ENCODE measurements at places on chromosomes 2 and 18.

DNA sequence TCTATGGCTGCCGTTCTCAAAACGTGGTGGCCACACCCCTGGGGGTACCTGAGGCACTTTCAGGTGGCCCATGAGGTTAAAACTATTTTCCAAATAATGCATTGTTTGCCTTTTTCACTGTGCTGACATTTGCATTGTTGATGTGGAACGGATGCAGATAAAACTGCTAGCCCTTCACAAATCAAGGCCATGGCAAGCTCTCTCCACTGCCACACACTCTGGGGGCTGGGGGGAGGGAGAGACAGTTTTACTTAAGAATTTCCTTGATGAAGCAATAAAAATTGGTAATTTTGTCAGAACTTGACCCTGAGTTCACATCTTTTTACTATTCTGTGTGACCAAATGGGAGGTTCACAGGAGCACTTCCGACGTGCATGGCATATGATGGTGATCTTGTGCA, 22.0 kb upstream of the TGIF1 start:
- no peak for DNase-seq

GRCh38 chr2:20766798-20767644, 55.9 kb downstream of the LDAH start:
- no peak for DNase-seq

DNA sequence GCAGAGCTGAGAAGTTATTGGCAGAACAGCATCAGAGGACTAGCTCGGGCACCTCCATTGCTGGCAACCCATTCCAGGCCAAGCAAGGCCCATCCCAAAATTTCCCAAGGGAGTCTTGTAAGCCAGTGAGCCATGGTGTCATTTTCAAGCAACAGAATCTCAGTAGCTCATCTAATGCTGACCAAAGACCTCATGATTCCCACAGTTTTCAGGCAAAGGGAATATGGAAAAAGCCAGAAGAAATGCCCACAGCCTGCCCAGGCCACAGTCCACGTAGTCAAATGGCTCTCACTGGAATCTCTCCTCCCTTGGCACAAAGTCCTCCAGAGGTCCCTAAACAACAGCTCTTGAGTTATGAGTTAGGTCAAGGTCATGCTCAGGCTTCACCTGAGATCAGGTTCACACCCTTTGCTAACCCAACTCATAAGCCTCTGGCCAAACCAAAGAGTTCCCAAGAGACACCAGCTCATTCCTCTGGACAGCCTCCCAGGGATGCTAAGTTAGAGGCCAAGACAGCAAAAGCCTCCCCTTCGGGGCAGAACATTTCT, 2.6 kb downstream of the SMARCAL1 start:
- no peak for DNase-seq

DNA sequence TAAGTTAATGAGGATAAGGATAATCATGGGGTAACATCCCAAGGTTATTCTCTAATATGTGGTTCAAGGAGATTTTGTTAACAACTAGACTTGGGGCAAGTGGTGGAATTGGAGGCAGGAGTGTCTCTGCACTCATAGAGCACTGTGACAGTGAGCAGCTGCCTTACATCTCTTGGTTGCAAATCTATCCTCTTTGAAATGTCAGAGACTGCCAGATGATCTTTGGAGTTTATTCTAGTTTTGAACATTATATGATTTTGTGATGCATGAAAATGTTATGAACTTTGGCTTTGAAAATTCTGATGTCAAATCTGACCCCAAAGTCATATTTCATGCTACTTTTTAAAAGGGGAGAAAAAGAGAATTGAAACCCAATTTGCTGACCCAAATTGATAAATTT, 861.1 kb downstream of the CNTNAP5 start:
- DNase-seq, result no peak

GRCh38 chr18:79106084-79106483, 36.9 kb downstream of the ATP9B start:
- DNase-seq, result no peak

DNA sequence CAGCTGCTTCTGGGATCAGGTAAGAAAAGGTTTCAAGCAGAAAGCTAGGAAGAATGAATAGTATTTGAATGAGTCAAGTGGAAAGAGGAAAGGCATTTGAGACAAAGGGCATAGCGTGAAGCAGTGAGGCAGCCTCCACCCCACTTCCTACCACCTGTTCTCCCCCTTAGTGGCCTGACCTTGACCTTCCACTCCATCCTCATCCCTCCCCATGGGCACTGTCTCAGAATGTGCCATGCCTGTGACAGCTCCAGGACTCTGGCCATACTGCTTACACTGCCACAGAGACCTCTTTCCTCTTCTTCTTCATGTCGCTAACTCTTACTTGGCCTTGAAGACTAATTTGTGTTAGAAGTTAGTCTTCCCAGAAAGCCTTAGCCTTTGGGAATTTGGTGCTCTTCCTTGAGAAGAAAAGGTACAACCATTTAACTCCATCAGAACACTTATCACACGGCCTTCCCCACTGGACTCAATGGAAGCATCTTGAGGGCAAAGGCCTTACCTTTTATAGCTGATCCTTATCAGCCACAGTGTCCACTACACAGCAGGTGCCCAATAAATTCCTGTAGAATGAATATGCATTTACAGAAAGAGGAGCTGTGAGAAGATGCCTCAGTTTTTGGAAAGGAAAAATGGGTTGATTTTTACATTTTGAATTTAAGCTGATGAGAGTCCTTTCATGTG, 15.2 kb upstream of the NOSTRIN start:
- DNase-seq, result no peak

GRCh38 chr2:104857262-104858005, 3.5 kb downstream of the POU3F3 start:
- no peak for DNase-seq

DNA sequence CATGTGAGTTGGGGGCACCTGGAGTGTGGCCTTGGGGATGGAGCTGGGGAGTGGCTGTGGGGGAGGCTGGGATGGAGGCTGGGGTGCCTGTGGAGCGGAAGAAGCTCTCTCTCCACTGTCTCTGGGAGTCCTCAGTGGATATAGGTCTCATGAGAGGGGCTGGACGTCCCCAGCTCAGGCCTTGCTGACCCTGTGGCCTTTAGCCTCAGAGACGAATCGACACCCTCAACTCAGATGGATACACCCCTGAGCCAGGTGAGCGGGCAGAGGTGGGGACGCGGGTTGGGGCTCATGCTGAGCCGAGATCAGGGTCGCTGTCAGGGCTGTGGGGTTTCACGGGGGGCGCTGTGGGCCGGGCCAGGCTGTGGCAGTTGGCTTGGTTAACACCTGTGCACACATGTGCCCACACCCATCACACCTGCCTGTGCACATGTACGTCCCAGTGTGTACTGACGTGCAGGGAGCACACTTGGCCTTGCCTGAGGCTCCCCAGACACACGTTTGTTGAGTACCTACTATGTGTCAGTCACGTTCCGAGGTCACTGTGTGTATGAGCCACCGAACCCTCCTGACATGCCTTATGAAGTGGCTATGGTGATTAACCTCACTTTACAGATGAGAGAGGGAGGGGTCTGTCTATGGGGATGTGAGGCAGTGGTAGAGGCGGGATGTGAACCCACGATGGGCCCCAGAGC, 20.1 kb downstream of the ZAP70 start:
- DNase-seq, result no peak

DNA sequence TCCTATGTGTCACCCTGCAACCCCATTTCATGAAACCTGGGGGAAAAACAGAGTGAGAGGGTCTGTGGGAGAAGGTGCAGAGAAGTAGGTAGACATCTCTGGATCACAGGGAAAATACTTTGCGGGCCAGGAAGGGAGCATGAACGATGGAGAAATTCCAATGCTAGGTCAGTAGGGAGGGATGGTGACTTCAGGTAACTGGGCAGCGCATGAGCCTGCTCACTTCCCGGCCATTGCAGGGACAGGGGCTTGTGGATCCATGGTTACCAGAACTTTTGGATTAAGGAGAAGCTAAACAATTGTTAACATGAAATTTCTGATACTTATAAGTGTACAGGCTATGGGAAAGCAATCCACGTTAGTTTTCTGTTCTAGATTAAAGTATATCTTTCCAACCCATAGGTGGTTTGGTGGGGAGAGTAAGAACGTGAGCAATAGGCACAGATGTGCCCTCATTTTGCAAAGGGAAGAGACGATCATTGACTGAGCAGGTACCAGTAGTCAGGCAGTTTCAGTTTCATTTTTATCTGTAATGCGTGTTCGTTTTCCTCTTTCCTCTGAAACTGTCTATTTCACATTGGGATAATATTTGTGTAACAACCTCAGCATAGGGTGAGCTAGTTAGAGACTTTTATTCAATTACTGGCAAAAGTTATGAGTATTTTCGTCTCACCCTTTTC, 65.0 kb downstream of the NYAP2 start:
- DNase-seq, result no peak

GRCh38 chr2:71277147-71277475, 50.2 kb upstream of the PAIP2B start:
- DNase-seq, result no peak

GRCh38 chr2:157307021-157307420, 18.6 kb downstream of the ERMN start:
- DNase-seq, result no peak
